ENCODE measurements at places on chromosomes 4 and X.

DNA sequence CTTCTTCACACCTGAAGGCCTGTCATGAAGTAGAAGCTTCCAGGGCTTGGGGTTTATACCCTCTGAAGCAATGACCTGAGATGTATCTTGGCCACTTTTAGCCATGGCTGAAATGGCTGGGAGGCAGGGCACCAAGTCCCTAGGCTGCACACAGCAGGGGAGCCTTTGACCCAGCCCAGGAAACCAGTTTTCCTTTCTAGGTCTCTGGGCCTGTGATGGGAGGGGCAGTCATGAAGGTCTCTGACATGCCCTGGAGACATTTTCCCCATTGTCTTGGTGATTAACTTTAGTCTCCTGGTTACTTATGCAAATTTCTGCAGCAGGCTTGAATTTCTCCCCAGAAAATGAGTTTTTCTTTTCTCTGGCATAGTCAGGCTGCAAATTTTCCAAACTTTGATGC, 511.0 kb upstream of the KLHL4 start:
- DNase-seq = no peak

GRCh38 chr4:78975865-78976264, 36.6 kb upstream of the PAQR3 start:
- DNase-seq = no peak

GRCh38 chrX:19735244-19735643, 152.2 kb downstream of the SH3KBP1 start:
- DNase-seq = no peak

DNA sequence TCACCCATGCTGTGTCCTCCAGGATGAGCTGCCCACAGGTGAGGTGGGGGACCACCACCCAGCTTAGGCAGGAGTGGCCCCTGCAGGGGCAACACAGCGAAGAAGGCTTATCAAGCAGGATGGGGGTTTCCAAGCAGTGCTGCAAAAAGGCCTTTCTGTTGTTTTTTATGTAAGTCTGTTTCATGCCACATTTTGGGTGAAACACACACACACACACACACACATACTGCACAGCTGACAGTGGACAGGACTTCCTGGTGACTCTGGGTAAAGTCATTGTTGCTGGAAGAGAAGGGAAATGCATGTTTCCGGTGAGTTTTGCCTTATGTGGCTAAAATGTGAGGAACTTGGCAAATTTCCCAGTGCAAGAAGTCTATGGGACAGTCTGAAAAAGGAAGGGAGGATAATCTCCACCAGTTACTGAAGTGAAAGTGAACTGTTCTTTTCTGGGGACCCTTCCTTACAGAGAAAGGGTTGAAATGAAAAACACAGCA, 119.2 kb downstream of the IRF2 start:
- DNase-seq = peak; percentile 35

GRCh38 chrX:18290200-18290599, 64.3 kb downstream of the SCML2 start:
- DNase-seq = no peak

DNA sequence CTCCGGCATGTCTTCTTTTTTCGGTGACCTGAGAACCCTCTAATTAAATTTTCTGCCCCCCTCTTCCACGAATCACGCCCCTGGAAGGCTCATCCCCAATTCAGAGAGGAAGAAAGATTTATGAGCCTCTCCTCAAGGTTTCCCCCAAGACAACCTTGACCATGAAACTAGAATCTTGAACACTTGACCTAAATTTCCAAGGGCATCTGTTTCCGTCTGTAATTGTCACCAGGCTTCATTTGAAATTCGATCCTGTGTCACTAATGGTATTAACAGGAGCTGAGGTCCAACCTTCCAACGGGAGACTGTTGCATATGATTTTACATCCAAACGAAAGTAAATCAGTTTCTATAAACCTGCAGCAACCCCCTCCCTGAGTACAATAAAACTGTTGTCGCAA, 139.9 kb upstream of the ZIC3 start:
- no peak for DNase-seq

Data from BE2C (cell line).